ENCODE measurements at places on chromosomes 5 and 9.

DNA sequence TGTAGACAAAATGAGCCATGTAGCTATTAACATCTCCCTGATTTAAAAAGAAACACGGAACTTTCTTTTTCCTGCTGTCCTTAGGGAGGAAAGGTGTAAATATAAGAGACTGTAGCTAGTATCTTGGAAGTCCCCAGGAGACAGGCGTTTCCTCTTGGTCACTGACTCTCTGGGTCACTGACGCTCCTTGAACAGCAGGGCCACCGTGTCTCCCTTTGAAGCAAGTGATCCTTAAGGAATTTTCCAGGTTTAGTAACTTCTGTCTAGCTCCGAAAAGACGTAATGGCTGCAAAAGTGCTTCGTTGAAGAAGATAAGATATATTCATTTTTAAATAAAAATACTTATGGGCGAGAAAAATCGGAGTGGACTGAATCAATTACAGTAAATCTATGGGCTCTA, 745 bp upstream of the CLTA start:
- DNase-seq: no peak

GRCh38 chr9:108182270-108182669, 673.5 kb downstream of the ACTL7B start:
- no peak for DNase-seq

DNA sequence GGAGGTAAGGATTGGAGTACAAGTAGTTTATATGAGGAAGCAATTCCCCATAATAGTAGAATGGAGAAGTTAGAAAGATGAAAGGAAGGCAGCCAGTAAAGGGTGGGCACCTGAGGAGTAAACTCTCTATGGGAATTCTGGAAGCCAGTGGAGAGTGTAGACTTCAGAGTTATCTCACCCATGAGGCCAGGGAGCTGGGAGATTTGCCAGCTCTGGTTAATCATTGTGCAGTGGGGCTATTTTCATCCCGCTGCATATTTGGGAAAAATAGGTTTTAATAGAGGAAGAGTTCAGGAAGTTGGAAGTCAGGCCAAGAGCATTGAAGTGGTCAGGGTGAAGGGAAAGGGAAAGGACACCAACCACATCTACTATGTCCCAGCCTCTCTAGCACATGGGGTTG, 242.3 kb upstream of the BRINP1 start:
- no peak for DNase-seq

GRCh38 chr5:55541056-55541635, 6.4 kb upstream of the PLPP1 start:
- no peak for DNase-seq

DNA sequence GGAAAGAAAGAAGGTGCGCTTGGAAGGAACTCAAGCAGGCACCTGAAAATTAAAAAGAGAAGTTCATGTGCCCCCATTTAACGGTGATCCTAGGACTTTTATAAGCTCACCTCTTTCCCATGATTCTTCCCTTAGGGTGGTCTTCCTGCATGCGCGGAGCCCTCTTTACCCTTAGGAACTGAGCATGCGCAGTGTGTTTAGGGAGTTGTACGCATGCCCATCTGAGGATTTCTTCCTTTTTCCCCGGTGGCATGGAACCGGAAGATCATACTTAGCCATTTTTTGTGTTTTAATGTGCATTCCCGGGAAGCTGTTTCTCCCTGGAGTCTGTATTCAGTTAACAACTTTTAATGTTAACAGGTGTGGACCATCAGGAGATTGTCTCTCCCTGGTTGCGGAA, 119.0 kb downstream of the FBXL7 start:
- DNase-seq: no peak

DNA sequence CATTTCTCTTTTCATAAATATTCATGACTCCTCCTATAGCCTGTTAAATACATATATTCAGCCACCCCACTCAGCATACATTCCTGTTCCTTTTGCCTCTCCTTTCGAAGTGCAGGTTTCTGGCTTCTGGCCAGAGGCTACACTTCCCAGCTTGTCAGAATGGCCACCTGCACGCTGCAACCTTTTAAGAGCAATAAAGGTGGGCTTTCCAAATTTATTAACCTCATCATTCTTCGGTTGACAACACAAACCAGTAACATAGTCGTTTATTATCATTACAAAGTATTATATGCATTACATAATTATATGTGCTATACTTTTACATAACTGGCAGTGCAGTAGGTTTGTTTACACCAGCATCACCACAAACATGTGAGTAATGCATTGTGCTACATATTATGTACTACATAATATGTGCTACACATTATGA, 16.5 kb upstream of the TMEM171 start:
- no peak for DNase-seq

- no peak for DNase-seq
Measured at GRCh38 chr5:144774197-144774596, 603.5 kb downstream of the KCTD16 start.

DNA sequence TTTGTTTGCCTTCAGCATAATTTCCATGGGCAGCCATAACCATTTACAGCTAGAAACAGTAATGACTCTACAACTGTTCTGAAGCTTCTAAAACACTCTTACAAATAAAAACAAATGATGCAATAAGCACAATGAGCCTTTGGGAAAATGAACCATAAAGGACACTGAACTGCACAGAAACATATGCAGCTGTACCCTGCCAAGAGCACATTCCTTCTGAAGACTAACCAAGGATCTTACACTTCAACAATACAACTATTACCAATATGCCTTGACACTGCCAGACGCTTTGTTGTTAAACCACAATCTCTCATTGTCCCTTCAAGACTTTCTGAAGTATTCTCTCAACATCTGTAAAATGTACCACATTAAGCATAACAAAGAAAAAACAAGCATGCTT, 104.2 kb upstream of the HMHB1 start:
- DNase-seq: peak; percentile 58

- no peak for DNase-seq
Measured at GRCh38 chr5:6166698-6167394, 211.5 kb downstream of the MED10 start.

Data from fibroblast of skin of right biceps (primary cell).